ENCODE measurements at places on chromosomes 1 and 21.

- no peak for DNase-seq
Observed at GRCh38 chr1:179996099-179996498, 41.5 kb downstream of the CEP350 start.

DNA sequence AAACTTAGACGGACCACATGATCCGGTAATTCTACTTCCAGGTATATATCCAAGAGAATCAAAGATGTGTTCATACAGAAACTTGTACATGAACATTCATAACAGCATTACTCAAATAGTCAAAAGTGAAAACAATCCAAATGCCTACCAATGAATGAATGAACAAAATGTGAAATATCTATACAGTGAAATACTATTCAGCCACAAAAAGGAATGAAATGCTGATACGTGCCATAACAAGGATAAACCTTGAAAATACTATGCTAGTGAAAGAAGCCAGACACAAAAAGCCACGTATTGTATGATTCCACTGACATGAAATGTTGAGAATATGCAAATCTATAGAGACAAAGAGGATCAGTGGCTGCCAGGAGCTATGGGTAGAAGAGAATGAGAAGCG, 18.3 kb downstream of the TARBP1 start:
- DNase-seq, result no peak

GRCh38 chr1:170354690-170355089, 177.3 kb upstream of the GORAB start:
- DNase-seq, result no peak

DNA sequence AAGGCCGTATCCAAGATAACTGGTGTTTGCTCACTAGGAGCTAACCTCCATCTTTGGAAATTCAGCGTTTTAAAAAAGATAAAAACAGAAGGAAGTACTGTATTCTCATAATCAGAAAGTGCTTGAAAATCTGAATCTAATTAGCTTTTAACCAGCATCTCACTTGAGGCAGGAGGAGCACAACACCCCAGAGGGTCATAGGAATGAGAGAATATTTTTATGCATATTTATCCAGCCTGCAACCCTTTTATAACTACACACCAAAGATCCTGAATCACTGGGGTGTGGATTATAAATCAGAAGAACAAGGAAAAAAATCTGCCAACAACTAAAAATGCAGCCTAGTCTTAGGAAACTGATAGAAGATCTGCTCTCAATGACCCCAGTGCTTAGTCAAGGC, 68.0 kb upstream of the PTCH2 start:
- no peak for DNase-seq

GRCh38 chr1:185351734-185352466, 34.9 kb upstream of the IVNS1ABP start:
- DNase-seq, result no peak

GRCh38 chr1:186060226-186060625, 314.8 kb downstream of the TPR start:
- DNase-seq, result no peak

DNA sequence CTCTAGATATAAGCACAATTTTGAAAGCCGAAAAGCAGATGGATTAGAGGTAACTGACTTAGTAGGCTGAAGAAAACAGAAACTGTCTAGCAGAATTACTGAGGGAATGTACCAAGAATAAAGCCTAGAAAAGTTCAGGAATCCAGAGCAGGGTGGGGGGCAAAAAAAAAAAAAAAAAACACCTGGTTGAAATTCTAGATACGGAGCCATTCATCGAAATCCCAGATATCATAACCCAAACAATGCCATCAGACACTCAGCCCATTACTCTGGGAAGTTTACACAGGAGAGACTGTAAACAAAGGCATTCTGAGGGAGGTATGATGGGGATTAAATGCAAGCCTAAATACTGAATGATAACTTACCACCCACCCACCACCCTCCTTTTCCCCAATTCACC, 45.6 kb downstream of the ENAH start:
- DNase-seq, result no peak

GRCh38 chr1:180923021-180923841, 10.5 kb downstream of the KIAA1614 start:
- no peak for DNase-seq

GRCh38 chr1:236518322-236518721, 5.5 kb upstream of the LGALS8 start:
- DNase-seq, result no peak

GRCh38 chr1:54681358-54681757, 34.3 kb upstream of the TTC4 start:
- no peak for DNase-seq

DNA sequence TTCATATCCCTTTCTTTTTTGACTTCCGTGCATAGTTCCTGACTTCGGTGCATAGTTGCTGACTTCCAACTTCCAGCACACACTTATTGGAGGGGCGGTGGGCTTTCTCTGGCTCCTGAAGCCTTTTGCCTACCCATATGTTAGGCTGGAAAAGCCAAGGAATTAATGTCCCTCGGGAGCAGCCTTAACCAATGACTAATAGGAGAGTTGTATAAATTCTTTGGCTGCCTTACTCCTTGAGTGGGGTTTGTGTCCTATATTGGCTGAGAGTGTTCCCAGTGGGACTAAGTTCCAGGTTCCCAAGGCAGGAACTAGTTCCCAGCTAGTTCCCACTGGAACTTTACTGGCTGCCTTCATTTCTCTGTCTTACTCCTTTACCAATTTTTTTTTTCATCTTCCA, 105.7 kb downstream of the ZNF326 start:
- DNase-seq, result no peak

GRCh38 chr1:230548357-230548756, 93.9 kb upstream of the COG2 start:
- no peak for DNase-seq

GRCh38 chr1:112720800-112721199, 5.7 kb upstream of the PPM1J start:
- DNase-seq, result no peak

DNA sequence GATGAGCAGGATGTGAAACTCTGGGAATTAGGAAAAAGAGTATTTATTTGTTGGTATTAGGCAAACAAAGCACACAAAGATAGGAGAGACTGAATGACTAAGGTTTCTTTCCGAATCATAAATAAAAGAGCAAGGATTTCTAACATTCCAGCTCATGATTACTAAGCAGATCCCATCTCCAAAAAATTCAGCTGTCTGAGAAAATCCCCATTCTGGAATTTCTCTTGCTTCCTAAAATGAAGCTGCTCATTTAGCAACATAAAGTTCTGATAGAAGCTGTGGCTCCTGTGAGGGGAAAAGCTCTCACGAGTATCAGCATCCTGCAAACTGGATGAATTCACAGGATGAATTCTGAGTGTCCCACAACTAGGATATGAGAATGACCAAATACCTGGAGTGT, 6.7 kb upstream of the SH2D5 start:
- no peak for DNase-seq

GRCh38 chr1:234782791-234783190, 172.8 kb upstream of the IRF2BP2 start:
- no peak for DNase-seq

- DNase-seq, result no peak
Observed at GRCh38 chr1:209707308-209707707, 2.7 kb downstream of the HSD11B1 start.

DNA sequence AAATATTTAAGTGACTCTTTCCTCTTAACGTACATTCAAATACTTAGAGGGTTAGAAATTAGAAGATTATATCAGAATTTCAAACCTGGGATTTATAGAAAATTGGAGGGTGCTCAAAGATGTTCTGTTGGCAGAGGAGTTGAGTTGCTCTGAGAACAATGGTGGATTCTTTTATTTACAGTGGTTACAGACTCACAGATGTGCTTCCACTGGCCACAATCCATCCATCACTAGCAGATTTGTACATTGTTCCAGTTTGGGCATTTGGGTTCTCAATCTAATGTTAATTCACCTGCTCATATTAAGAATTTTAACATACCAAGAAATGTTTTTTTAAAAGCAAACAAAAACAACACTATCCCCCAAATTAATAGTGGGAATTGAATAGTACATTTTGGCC, 23.5 kb downstream of the DNAJC6 start:
- no peak for DNase-seq

- DNase-seq, result no peak
Observed at GRCh38 chr1:151944857-151945575, 35.7 kb upstream of the THEM4 start.

DNA sequence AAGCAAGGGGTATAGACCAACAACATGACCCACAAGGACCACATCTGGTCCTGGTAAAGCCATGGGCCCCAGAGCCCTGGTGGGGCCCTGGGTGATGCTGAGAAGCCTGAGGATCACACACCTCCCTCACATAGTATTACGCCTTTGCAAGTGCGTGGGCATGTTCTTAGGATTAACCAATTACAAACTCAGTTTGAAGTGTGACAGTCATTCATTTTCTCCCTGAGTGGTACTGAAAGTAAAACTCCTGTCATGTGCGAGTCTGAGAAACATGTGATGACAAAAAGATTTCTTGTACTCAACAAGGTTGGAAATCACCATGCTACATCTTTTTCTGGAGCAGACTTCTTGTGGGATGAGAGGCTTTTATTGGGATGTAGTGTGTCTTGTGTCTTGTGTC, 315.3 kb upstream of the DUSP10 start:
- no peak for DNase-seq

DNA sequence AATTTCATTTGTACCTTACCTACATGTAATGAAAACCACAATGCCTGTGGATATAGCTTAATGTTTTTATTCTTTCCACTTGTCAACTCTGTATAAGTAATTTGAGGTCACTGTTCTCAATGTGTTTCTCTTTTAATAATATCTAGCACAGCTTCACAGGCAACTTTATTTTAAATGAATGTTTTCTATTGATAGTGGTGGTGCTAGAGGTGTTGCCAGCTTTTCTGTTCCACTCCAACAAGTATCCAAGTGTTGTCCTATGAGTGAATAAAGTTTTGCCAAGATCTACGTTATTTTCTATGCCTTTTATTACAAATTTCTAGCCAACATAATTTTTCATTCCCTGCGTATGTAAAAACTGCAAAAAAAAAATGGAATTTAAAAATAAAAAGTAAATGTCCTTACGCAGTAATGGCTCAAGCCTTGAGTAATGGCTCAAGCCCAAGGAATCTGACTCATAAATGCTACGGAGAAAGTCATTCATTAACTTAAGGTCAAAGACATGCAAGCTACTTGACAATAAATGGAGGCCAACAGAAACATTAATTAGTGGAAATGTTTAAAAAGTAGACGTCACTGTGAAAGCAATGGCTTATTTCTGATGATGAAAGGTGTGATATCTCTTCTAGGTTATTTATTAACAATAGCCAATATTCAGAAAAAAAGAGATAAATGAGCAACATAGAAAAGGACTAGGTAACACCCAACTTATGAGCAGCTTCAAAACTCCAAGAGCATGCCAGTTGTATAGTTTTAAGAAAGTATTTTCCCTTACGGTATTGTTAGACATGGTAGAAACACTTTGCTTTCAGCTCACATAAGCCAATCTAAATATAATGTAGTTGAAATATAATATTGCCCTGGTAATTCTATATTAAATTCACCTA, 71.4 kb downstream of the SLC44A5 start:
- DNase-seq, result no peak

DNA sequence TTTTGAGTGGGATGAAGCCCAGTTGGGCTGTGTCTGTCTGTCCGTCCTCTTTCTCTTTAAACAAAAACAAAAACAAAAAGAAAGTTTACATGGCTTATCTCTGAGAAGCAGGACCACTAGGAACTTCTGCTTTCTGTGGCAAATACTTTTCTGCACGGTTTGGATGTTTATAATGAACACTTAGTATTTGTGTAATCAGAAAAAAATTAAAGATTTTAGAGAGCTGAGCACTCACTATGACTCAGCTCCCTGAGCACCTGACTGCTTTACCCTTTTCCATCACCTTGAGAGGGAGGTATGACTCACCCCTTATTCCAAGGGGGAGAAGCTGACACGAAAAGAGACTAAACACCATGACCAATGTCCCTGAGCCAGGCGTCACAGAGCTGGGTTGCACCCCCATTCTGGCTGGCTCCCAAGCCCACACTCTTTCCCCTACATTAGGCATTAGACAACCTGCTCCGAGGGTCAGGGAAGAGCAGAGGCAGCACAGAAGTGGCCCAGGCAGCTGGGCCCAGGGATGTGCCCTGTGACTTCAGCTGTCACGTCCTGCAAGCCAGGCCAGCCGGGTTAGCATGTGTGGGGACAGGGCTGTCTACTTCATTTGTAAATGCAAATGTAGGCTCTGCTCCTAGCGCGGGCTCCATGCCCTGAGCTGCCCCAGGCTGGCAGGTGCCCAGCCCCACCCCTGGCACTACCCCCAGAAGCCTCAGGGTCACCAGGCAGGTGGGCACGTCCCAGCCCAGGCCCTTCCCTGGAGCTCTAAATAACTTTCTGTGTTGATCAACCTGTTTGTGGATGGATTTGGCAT, 30.4 kb downstream of the RAP1GAP start:
- DNase-seq, result no peak

DNA sequence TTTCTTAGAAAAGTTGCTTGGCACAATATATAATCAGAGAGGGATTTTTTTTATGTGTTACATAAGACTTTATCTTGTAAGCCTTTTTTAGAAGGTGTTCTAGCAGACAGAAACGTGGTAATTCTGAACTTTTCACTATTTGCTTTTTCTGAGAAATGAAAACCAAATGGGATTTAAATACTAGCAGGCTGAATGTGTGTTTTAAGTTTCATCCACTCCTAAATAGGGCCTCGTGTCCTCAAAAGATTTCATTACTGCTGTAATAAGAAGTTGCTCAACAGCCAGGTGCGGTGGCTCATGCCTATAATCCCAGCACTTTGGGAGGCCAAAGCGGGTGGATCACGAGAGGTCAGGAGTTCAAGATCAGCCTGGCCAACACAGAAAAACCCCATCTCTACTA, 44.7 kb upstream of the FMO2 start:
- DNase-seq, result no peak

- no peak for DNase-seq
Observed at GRCh38 chr1:28200234-28200873, 23.9 kb upstream of the PTAFR start.

DNA sequence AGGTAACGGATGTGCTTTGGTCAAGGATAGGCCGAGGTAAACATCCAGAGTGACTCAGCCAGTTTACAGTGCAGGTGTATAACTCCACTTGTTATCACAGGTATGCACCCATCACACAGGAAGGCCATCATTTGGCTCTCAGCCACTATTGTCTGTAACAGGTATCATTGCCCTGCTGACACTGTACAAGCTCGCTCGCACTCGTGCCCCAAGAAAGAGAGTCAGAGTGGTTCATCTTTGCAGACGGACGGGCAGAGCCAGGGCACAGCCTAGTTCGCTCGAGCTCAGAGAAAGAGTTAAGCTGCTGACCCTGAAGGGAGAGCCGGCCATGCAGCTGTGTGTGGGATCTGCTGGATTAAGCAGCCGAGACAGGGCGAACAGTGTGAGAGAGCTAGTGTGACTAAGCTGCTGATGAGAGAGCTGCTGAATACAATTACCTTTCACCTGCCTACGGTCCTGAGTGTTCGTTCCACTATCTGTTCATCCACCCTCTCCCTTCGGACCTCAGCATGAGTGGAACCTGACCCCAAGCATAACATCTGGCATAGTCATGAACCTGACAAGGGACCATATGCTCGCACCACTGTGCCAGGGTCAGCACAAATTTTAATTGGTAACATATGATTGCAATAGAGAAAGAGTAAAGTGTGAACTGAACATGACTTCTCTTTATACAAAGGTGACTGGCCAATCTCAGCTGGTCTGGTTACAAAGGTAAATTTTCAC, 27.0 kb upstream of the LYPD8 start:
- DNase-seq, result no peak

All from activated T-cell treated with anti-CD3 and anti-CD28 coated beads, Interleukin-2, amount 50 U/mL, for 72 hours (primary cell).